ENCODE measurements at places on chromosomes 7 and 10.

- DNase-seq = peak; percentile 66
These were observed at the start of gene SLC4A2 for GRCh38 chr7:151059367-151060112. TSS of gene SLC4A2 (plus strand) at chr7:151059589. CDS start at chr7:151061988, 2,399 bp downstream.

DNA sequence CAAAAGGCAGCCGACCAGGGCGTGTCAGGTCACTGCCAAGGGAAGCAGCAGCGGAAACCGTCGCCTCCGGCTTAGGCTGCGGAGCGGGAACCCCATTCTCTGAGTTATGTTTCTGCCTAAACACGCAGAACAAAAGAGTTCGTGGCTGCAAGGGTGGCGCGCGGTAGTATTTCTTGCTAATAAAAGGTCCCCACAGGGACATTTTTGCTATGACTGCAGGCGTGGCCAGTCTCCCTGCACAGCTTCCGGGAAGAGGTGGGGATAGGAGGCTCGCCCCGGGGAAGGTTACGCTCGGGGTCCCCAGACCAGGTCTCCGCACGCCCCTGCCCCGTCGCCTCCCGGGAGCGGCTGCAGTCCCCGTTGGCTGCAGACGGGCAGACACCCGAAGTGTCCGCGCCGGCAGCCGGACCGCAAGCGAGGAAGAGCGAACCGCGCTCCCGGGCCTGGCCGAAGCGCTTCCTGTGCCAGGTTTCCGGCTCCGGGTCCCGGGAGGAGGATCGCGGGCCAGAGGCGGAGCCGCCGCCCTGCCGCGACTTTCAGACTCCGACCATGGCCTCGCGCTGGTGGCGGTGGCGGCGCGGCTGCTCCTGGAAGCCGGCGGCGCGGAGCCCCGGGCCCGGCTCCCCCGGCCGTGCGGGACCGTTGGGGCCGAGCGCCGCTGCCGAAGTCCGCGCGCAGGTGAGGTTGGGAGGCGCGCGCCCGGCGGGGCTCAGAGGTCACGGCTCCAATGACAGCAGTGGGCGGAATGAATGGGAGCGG lies at the start of gene PDSS1:
Gene PDSS1, plus strand, starts transcription at position 539 of the 759 bp plus-strand sequence. Its CDS starts 11 bp downstream, at position 550.
- DNase-seq = peak; percentile 62

DNA sequence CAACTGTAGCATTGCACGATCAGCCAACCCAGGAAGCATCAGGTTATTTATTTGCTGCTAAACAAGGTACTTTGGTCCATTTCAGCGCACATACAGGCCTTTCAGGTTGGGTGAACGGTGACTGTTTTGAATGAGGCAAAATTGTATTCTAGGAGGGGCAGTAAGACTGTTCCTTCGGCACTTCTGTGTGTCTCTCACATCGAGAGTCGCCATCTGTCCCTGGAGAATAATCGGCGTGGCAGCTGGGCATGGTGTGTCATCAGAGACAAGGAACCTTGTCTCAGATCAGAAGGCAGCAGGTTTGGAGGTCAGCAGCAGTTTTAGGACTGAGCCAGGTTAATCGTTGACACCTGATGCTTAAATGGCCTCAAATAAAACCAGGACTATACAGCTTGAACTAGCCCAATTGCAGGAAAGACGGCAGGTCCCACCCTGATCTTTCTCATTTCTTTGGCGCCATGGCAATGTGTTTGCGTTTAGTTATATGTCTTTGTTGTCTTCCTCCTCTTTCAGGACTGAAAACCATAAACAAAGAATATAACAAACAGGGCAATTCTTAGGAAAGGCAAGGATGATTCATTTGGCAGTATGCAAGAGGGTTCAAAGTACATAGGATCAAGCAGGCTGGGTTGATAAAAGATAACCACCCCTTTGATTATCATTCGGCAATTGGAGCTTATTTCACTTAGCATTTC lies 92.0 kb upstream of the PRR15 start:
- no peak for DNase-seq

GRCh38 chr10:71363936-71364335 lies 32.8 kb upstream of the CDH23 start:
- DNase-seq = no peak

- DNase-seq = no peak
These were observed 149.7 kb downstream of the FRMD4A start for GRCh38 chr10:14180911-14181566.

DNA sequence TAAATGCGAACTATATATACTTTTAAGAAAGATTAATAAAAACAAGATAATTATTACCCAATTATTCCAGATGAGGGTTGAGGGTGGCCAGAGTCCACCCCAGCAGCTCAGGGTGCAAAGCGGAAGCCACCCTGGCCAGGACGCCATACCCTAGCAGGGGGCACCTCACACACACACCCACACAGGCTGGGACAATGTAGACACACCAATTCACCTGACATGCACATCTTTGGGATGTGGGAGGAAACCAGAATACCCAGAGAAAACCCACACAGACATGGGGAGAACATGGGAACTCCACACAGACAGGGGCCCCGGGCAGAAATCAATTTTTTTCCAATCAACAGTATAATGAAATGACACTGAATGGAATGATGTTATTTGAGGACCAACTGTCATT lies 86.0 kb downstream of the RTKN2 start:
- DNase-seq = no peak

DNA sequence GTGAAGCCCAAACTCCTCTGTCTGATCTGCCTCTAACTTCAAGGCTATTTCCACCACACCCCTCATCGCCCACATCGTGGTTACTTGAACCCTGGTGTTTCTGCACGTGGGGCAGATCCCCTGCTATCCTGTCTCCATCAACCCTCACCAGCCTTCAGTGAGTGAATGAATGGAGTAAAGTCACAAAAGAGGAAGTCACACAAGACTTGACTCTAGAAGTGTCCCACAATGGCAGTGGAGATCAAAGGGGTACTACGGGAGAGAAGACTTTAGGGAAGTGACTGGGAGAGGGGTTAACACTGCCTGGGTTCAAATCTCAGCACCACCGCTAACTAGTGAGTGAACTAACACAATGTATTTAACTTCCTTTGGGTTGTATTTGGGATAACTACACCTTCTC lies 85.9 kb downstream of the COBL start:
- no peak for DNase-seq

DNA sequence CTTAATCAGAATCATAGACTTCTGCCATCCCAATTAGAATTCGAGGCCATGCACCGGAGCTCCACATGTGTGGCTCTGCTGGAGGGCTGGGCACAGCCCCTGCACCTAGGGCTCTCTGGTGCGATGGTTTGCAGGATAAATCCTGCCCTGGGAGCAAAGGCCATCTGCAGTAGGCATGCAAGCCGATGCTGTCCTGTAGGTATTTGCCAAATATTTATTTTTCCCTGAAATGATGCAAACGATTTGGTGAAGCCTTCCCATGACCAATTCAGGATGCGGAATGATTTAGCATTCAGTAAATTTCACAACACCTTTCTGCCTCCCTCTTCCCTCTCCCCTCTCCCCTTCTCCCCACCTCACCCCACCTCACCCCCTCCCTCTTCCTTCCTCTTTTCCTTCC lies 170.6 kb downstream of the EBF3 start:
- no peak for DNase-seq

DNA sequence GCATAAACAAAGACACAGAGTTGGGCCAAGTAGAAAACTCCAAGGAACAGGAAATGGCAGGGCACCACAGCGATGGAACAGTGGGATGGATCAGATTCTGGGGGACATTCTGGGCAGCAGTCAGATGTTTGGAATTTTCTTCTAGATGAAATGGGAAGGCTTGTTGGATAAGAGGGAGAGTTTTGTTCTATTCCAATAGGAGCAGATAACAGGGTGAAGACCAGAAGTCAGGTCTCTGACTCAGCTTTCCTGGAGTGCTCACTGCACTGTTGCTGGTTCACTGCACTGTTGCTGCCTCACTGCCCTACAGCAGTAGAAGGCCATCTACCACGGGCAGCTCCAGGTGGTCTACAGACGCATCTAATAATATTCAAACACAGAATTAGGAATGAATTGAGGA lies 135.6 kb downstream of the ATE1 start:
- no peak for DNase-seq

DNA sequence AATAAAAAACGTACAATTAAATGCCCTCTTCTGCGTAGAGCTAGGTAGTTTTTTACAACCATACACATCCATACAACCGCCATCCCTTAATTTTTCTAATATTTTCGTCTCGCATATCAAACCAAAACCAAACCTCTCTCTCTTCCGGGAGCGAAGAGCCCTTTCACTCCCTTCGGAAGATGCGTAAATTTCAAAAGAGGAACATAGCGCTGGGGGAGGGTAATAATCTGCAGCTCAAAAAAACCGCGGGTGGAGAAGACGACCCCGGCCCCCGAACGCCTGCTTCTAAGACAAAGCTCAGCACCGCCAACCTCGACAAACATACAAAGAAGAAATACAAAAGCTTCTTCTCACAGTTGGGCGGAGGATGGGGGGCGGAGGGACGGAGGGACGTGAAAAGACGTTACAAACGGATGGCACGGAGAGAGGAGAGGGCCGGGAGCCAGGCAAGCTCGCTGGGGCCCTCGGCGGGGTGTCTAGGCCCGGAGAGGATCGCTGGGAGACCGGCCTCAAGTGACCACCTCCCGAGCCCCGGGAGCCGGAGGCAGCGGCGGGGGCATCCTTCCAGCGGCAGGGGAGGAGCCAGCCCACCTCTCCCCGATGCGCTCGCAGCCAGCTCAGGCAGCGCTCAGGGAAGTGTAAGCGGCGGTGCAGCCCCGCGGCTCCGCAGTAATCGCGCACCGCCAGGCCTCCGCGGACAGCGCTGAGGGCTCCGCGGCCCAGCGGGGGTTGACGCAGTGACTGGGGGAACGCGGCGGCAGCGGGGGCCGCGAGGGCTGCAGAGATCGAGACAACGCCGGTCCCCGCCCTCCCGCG lies 851 bp downstream of the MKRN1 start:
- DNase-seq = peak; percentile 29

Measured in CD4-positive, alpha-beta T cell treated with Interleukin-15 for 4 hours (primary cell).